ENCODE measurements at places on chromosomes 5 and 9.

DNA sequence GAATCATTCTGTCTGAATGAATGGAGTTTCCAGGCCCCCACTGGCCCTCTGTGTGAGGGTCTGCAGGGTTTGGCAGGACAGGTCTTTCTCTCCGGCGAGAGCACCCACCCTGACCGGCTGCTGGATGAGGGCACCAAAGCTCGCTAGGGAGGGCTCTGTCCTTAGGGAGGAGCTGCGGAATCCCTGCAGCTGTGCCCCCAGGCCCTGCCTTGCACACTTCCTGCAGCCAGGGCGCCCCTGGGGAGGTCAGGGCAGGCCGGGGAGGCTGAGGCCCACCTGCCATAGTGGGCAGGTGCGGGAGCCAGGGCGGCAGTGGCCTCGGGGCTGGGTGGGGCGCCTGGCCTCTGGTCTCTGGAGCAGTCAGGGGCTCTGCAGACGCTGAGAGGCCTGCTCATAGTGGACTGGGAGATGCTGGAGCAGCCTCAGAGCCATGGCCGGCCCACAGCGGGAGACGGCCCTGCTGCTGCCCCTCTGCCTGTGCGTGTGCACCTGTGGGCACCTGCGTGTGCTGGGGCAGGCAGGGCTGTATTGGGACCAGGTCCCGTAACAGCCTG lies 36.1 kb downstream of the EXOC3 start:
- no peak for DNase-seq

- DNase-seq = no peak
Measured at GRCh38 chr5:56142614-56143372, 90.3 kb downstream of the ANKRD55 start.

- DNase-seq = no peak
Measured at GRCh38 chr9:96246267-96246671, 55.7 kb downstream of the HSD17B3 start.

DNA sequence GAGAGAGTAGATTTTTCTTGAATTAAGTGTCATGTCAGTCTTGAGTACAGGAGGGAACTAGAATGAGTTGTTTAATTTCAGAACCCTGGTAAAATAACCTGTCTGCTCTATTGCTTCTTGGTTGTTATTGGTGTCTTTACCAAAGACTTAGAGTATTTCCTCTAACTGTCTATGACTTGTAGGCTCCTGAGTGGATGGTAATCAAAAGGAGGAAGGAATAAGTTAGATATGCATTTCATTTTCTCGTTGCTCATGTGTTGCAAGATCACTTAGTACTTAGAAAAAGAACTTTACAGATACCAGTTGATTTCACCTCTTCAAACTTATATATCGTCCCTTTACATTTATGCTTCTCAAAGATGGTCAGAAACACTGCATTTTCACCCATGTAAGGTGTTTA lies 31.1 kb downstream of the UHRF2 start:
- no peak for DNase-seq

- no peak for DNase-seq
Measured at GRCh38 chr9:135583688-135584011, 22.1 kb downstream of the PAEP start.

DNA sequence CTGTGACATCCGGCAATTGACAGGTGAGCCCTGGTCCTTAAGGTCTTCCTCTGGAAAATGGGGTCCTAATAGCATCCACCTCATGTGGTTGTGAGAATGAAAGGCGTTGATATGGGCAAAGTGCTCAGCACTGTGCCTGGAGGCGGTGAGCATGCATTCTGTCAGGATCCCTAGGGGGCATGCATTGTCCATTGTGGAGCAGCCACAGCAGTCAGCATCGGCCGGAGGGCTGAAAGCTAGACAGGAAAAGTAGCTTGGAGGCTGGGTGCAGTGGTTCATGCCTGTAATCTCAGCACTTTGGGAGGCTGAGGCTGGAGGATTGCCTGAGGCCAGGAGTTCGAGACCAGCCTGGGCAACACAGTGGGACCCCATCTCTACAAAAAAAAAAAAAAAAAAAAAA lies 122.2 kb downstream of the LHX2 start:
- DNase-seq = peak; percentile 64

DNA sequence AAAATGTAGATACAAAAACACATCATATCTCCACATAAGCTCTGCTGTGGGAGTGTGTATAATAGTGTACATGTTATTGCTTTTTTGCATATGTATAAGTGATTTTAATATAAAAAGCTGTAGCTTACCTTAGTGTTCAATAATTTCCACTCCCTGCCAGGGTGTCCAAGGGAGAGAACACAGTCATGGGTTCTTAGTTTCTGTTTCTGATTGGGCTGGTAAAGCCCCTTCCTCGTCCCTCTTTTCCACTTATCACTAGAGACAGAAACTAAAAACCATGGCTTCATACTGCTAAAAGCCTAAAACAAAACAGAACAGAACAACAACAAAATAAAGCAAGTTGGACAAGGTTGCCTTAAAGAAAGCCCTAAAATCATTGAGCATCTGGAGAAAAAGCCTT lies 74.4 kb upstream of the S1PR3 start:
- no peak for DNase-seq

GRCh38 chr9:72154468-72155285 lies 5.4 kb downstream of the GDA start:
- DNase-seq = peak; percentile 82
